ENCODE measurements at places on chromosomes 13 and 19. TPM values are rescaled to one million over a fixed set of nuclear protein-coding genes. Genes with fewer than 3 reads are reported as not detected.

The BCKDHA gene
- 30.0 TPM for total RNA-seq

DNA sequence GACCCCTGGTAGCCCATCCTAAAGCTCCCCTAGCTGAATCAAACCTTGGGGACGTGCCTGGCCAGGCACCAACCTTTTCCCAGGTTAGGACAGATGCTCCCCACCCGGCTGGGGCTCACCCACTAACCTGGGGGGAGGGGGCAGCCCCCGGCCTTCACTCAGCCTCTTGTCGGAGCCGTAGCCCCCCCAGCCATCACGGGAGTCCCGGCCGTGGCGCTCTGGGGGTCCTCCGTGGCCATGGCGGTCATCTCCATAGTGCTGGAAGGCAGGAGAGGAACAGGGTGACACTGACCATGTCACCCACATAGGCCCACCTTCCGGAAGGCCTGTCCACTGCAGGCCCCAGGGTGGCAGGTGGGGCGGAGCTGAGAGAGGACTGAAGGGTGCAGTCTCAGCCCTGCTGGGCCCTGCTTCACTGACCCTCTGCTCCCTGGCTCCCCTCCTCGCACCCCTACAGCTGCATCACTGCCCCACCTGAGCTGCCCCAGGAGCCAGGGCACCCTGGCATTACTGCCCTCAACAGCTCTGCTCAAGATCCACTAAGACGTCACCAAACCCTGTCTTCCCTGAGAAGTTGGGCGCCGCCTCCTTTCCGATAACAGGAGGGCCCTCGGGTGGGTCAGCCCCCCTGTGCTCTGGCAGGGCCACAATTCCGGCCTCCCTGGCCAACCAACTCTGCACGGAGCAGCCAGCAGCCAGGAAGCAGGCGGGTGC, 22.6 kb upstream of the TINCR start:
- H3K4me3 ChIP-seq, result no peak overlapping the region
- H3K4me1 ChIP-seq, result peaks cover 56% of the 10 kb centered on the region
- no peaks in the 10 kb centered on the region for H3K27me3 ChIP-seq
- H3K36me3 ChIP-seq, result peaks cover 99% of the 10 kb centered on the region

The CCNE1 gene
- total RNA-seq, result 7.3 TPM

The ZNF773 gene
- 19.8 TPM for total RNA-seq

DNA sequence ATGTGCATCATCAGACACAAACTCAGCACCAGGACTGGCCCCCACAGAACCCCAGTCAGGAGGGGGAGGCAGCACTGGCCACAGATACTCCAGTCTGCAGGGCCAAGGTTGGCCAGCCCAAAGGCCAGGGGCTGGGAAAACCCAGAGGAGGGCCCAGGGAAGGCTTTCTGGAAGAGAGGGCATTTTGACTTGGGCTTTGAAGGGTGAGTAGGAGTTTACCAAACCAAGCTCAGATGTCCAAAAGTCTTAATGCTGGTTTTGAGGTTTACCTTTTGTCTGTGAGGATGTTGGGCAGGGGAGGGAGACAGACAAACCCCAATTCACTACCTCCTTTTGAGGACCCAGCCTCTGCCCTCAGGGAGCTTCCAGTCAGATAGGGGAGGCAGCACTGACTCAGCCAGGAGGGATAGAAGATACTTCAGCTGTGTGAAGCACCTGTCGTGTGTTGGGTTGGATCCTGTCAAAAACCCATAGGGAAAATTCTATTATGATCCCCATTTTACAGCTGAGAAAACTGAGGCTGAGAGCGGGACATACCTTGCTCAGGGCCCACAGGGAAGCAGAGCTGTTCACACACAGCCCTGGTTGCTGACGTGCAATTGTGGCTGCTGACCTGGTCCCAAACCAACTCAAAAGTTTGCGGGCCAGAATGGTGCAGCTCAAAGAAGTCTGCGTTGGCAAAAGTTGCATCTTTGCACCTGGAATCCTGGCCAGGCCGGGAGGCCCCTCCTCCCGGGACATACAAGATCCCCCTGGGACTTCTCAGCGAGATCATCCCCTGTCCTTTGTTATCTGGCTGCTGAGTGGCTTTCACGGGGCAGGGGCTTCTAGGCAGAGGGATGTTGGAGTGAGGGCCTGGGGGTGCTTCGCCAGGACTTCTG, 13.1 kb downstream of the CILP2 start:
- H3K27ac ChIP-seq, result no peak overlapping the region
- DNase-seq, result no peak
- H3K27me3 ChIP-seq, result no peaks in the 10 kb centered on the region
- no peak overlapping the region for H3K4me3 ChIP-seq
- H3K4me1 ChIP-seq, result no peaks in the 10 kb centered on the region

- no peak overlapping the region for H3K27ac ChIP-seq
- no peak overlapping the region for H3K4me3 ChIP-seq
- no peaks in the 10 kb centered on the region for H3K36me3 ChIP-seq
- no peaks in the 10 kb centered on the region for H3K27me3 ChIP-seq
- no peak for DNase-seq
- H3K4me1 ChIP-seq, result no peaks in the 10 kb centered on the region
Observed at GRCh38 chr13:84290386-84290785, 408.1 kb upstream of the SLITRK1 start.

The KIR3DL1 gene
- not detected for total RNA-seq

DNA sequence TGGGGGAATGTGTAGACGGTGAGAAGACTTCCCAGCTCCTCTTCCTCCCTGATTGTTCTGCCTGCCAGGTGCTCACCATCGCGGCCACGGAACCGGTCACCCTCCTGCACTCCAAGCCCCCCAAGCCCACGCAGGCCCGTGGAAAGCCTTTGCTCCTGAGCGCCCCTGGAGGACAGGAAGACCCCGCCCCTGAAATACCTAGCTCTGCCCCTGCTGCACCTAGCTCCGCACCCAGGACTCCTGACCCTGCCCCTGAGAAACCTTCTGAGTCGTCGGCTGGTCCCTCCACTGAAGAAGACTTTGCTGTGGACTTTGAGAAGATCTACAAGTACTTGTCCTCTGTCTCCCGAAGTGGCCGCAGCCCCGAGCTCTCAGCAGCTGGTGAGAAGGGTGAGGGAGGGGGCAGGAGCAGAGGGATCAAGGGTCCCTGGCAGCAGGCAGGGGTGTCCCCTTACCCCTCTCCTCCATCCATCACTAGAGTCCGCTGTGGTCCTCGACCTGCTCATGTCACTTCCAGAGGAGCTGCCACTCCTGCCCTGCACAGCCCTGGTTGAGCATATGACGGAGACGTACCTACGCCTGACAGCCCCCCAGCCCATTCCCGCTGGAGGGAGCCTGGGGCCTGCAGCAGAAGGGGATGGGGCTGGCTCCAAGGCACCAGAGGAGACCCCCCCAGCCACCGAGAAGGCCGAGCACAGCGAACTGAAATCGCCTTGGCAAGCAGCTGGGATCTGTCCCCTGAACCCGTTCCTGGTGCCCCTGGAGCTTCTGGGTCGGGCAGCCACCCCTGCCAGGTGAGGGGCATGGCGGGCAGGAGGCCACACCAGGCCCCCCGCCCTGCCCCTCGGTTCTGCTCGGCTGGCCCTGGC, 2.1 kb downstream of the SNAPC2 start:
- DNase-seq, result no peak
- no peak overlapping the region for H3K27ac ChIP-seq
- peaks cover 25% of the 10 kb centered on the region for H3K27me3 ChIP-seq
- peaks cover 46% of the 10 kb centered on the region for H3K36me3 ChIP-seq

DNA sequence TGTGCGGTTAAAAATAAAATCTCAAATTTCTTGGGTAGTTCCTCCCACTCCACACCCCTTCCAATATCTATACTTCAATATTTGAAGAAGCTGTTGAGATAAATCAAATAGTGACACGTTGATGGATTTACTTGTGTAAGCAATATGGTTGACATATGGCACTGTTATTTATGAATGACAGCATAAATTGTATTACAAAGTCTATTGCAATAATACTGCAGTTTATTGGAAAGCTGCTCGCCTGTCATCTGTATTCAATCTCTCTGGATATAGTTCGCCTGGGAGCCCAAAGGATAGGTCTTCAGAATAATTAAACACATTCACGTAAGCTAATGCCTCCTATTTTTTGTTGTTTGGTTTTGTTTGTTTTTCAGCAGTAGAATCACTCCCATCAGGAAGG, 5.0 kb upstream of the ZIC5 start:
- H3K36me3 ChIP-seq, result no peaks in the 10 kb centered on the region
- H3K27me3 ChIP-seq, result peaks cover 93% of the 10 kb centered on the region
- H3K4me3 ChIP-seq, result no peak overlapping the region
- DNase-seq, result peak; percentile 18
- H3K27ac ChIP-seq, result peak overlapping the region; percentile 74
- H3K4me1 ChIP-seq, result peaks cover 35% of the 10 kb centered on the region

The PSMD8 gene
- 185 TPM for total RNA-seq

GRCh38 chr19:54502518-54503048, at the start of gene LAIR2:
LAIR2 (plus strand) TSS chr19:54502831; CDS start chr19:54502919, 88 bp downstream.
- H3K4me3 ChIP-seq, result no peak within 1 kb of the TSS
- H3K27me3 ChIP-seq, result no peaks in the 10 kb centered on the region
- no peaks in the 10 kb centered on the region for H3K36me3 ChIP-seq
- H3K27ac ChIP-seq, result no peak within 1 kb of the TSS

GRCh38 chr19:47157431-47158321, 27.0 kb downstream of the SAE1 start:
- no peaks in the 10 kb centered on the region for H3K27me3 ChIP-seq
- H3K36me3 ChIP-seq, result peaks cover 27% of the 10 kb centered on the region
- peaks cover 22% of the 10 kb centered on the region for H3K4me1 ChIP-seq
- H3K27ac ChIP-seq, result peak overlapping the region; percentile 87

DNA sequence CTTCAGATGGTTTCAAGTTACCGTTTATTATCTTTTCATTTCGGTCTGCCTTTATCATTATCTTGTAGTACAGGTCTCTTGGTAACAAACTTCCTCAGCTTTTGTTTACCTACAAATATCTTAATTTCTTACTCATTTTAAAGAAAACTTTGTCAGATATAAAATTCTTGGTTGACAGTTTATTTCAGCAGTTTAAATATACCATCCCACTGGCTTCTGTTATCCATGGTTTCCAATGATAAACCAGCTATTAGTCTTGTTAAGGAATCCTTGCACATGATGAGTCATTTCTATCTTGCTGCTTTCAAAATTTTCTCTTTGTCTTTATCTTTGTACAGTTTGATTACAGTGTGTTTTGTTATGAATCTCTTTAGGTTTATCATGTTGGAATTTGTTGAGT, 308.3 kb upstream of the SPRY2 start:
- H3K36me3 ChIP-seq, result no peaks in the 10 kb centered on the region
- no peaks in the 10 kb centered on the region for H3K27me3 ChIP-seq
- H3K4me1 ChIP-seq, result no peaks in the 10 kb centered on the region
- DNase-seq, result no peak
- no peak overlapping the region for H3K4me3 ChIP-seq

The FEM1A gene
- total RNA-seq, result 10.9 TPM

DNA sequence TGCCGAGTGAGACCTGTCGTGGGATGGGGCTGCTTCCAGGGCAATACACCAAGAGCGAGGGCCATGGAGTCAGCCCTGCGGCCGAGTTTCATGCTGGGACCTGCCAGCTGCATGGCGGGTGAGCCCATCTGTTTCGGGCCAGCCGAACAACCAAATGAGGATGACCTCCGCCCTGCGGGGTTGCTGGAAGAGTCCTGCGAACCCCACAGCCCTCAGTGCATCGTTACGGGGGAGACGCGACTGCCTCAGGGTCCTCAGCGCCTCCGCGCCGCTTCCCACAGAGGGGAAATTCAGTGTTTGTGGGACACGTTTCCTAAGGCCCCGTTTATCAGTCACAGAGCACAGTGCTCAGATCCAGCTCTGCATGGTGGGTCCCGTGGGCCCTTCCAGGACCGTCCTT, 22.0 kb downstream of the SLC15A1 start:
- no peak for DNase-seq
- no peaks in the 10 kb centered on the region for H3K36me3 ChIP-seq
- no peak overlapping the region for H3K27ac ChIP-seq

DNA sequence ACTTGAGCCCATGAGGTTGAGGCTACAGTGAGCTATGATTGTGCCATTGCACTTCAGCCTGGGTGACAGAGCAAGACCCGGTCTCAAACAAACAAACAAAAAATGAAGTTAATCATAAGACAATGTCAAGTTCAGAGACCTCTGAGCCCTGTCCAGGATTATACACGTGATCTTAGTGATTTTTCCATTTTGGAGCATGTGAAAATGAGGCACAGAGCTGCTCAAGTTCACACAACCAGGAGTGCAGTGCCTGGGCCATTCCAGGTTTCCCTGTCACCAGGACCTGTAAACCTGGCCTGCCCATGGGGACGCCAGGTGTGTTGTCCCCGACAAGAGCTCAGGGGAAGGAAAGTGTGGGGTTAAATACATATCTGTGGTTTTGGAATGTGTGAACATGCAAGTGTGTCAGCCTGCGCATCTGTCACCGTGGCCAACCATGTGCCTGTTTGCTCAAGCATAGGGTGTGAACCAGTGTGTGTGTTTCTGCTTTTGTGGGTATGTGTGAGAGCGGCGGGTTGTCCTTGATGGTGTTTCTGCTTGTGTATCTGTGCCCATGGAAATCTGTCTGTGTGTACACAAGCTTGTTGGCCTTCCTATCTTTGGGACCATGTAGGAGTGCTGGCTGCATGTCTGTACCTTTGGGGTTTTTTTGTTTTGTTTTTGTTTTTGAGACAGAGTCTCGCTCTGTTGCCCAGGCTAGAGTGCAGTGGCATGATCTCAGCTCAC, 1.5 kb upstream of the FXYD1 start:
- H3K4me3 ChIP-seq, result no peak overlapping the region
- no peak for DNase-seq
- no peak overlapping the region for H3K27ac ChIP-seq
- H3K4me1 ChIP-seq, result peaks cover 71% of the 10 kb centered on the region
- peaks cover 3% of the 10 kb centered on the region for H3K36me3 ChIP-seq

DNA sequence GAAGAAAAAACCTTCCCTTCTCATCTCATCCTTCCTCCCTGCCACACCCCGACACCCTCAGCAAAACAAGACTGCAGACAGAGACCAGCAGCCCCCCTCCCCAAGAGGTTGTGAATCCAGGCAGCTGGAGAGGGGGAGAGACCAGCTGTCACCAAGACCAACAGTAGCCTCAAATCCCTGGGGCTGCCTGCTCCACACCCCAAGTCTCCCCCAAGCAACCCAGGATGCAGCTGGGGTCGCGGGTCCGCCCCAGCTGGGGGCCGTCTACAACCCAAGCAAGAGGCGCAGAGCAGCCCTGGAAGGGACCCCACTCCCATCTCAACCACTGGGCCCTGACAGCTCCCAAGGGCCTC, 7.1 kb downstream of the KLF16 start:
- no peak for DNase-seq
- peaks cover 27% of the 10 kb centered on the region for H3K36me3 ChIP-seq
- H3K4me3 ChIP-seq, result peak overlapping the region; percentile 45
- H3K27me3 ChIP-seq, result no peaks in the 10 kb centered on the region
- H3K27ac ChIP-seq, result peak overlapping the region; percentile 89
- H3K4me1 ChIP-seq, result peaks cover 90% of the 10 kb centered on the region

GRCh38 chr13:30178976-30179375, 128.4 kb downstream of the KATNAL1 start:
- peaks cover 3% of the 10 kb centered on the region for H3K4me1 ChIP-seq
- H3K27me3 ChIP-seq, result no peaks in the 10 kb centered on the region
- H3K27ac ChIP-seq, result no peak overlapping the region
- H3K36me3 ChIP-seq, result no peaks in the 10 kb centered on the region

The TNFSF11 gene
- 0.22 TPM for total RNA-seq

The SIGLEC12 gene
- total RNA-seq, result 0.06 TPM

The PRTN3 gene
- total RNA-seq, result 37.1 TPM

GRCh38 chr13:109256866-109257760, 529.3 kb downstream of the IRS2 start:
- H3K27me3 ChIP-seq, result no peaks in the 10 kb centered on the region
- no peak for DNase-seq
- H3K4me1 ChIP-seq, result no peaks in the 10 kb centered on the region
- H3K4me3 ChIP-seq, result no peak overlapping the region
- no peak overlapping the region for H3K27ac ChIP-seq

The GAS6 gene
- total RNA-seq, result 62.8 TPM

Measured in spinal cord (tissue), 10 donors.